ENCODE measurements at places on chromosomes 4 and X.
A peak's percentile ranks its signal among the peaks of the same experiment; 100 is the strongest.

DNA sequence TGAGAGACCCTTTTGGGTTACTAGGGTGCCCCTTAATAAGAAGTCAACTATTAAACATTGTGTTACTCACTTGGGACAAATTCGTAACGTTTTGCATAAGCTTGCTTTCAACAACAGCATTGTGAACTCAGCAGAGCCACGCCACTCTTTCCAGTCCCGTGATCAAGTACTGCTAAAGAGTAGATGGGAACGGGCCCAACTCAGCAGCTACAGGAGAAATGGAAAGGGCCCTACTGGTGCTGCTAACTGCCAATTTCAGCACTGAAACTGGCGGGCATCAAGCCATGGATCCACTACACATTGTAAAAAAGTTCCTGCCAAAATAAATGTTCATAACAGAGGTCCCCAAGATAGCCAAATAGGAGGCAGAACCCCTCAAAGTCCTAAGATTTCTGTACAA is 19.0 kb upstream of the DHX15 start:
- DNase-seq, result no peak

DNA sequence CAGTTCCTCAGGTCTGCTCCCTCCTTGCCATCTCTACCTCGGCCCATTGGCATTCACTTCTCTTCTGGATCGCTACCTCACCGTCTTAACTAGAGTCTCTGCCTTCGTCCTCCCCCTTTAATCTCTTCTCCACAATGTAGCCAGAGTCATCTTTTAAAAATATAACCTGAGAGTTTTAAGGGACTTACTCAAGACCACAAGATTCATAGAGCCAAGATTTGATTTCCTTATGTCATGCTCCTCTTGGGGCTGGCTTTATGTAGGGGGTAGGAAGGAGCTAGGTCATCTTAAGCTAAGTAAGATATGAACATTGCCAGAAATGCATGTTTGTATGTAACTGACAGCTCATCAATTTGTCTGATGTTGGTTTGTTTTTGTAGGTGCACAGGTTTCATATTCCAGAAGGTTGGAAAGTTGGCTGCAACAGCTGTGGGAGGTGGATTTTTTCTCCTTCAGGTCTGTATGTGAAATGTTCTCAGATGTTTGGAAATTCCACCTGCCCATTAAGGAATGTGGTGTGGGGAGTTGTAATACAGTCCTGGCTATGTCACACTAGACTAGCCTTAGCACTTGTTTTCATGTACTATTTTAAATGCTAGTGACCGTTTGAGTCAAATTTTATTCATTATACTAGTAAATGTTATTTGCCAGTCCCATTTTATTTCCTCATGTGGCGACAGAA is 19.6 kb downstream of the FUNDC2 start:
- DNase-seq, result no peak

- DNase-seq, result no peak
Observed at GRCh38 chr4:2320152-2320551, 58.2 kb upstream of the MXD4 start.

GRCh38 chr4:13493793-13494192 is 9.7 kb upstream of the RAB28 start:
- DNase-seq, result no peak

GRCh38 chrX:103737696-103738095 is 27.0 kb downstream of the TMEM31 start:
- DNase-seq, result no peak

GRCh38 chr4:152509595-152510225 is 26.2 kb downstream of the FBXW7 start:
- DNase-seq, result no peak

DNA sequence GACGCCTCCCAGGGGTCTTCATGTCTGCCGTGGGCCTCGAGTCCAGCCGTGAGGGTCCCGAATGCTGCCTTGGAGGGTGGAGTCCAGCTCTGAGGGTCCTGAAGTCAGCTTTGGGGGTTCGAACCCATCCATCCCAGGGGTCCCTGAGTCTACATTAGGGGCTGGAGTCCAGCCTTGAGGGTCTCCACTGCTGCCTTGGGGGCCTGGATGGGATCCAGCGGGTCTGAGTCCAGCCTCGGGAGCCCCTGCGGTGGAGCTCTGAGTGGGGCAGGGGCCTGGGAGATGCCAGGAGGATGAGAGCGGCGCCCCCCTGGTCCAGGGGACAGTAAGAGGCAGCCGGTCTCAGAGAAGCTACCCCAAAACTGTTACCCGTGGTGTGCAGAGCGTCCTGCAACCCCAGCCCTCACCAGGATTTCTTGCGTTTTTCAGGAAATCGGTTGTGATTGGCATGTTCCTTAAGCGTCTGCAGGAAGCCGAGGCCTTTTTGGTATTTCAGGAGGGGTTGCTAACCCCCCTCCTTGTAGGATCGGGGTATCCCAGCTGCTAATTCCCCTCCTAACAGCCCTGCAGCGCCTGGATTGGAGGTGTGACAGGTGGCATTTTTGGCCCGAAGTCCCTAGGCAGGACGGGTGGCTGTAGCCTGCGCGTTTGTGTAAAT is 1.7 kb upstream of the GTPBP6 start:
- no peak for DNase-seq

- DNase-seq, result no peak
Observed at GRCh38 chr4:185648631-185649030, 113.3 kb upstream of the PDLIM3 start.

GRCh38 chrX:111467896-111468295 is 43.5 kb upstream of the SERTM2 start:
- no peak for DNase-seq

GRCh38 chrX:96621811-96622210 is 62.8 kb upstream of the DIAPH2 start:
- no peak for DNase-seq

- DNase-seq, result no peak
Observed at GRCh38 chr4:3862640-3863420, 96.6 kb downstream of the ADRA2C start.

GRCh38 chr4:48339642-48340041 is 1.7 kb upstream of the SLAIN2 start:
- DNase-seq, result no peak

GRCh38 chr4:156656896-156657295 is 314.7 kb downstream of the PDGFC start:
- DNase-seq, result no peak

- DNase-seq, result peak; percentile 5
Observed at GRCh38 chrX:10050481-10050880, 83.3 kb downstream of the CLDN34 start.

- peak; percentile 62 for DNase-seq
Observed at GRCh38 chr4:139950568-139950967, 203.4 kb downstream of the MAML3 start.

DNA sequence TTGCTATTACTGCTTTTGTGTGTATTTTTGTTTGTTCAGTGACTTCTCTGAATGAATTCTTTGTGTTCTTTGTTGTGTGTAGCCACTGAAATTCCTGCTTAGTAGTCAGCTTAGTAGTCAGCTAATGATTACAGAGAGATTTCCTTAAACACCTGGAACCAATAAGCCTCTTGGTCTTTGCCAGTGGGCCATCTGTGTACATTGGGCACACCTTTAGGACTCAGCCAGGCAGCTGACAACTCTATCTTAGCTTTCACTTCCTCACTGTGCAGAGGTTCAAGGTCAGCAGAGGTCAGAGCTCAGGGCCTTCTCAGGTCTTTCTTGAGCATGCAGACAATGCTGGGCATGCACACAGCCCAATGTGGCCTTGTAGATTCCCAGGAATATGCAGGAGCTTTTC is 59.3 kb downstream of the RWDD4 start:
- DNase-seq, result no peak

GRCh38 chrX:38127961-38128360 is 92.7 kb downstream of the SRPX start:
- no peak for DNase-seq

All from HT1080 (cell line).